CD8-positive, alpha-beta T cell (primary cell): ENCODE measurements at places on chromosomes 2 and 18.

DNA sequence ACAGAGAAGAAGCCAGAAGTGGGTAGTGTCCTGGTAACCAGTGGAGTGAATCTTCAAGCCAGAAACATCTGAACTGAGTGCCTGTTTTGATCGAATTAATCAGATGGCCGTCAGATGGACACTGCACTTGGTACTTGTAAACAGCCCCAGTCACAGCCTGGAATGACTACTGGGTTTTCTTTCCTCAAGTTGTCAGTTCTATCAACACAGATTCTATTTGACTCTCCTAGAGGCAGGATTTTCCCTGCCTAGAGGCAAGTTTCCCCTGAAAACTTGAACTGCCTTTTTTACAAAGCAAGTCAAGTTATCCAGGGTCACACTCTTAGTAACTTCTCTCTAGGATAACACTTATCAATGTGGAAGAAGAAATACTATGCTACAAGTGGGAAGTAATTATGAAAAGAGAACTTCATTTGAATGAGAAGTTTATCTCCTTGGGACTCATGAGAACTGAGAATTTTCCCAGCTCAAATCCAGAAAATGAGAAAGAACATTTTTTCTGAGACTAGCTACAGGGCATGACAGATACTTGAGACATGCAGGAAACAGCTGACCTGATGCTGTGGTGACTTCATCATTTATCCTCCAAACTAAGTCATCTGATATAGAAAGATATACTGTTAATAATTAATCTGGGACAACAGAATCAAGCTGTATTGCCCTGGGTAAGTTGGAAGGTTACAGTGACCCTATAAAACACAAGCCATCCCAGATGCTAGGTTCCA lies 36.0 kb downstream of the SULT1C2 start:
- no peak for DNase-seq

GRCh38 chr2:213252206-213252605 lies 32.1 kb upstream of the SPAG16 start:
- no peak for DNase-seq

DNA sequence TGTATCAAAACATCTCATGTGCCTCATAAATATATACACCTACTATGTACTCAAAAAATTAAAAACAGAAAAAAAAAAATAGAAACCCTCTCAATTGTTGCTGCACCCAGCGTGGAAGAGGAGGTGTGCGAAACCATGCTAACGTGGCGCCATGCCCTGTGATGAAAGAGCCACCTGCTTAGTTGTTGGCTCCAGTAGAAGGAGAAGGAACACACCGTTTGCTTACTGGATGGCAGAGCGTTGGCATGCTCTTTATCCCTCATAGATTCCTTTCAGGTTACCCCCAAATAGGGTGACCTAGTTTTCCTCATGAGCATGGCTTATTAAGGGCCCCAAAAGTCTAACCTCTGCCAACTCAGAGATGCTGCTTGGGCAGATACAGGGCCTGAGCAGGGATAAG lies 332.1 kb downstream of the AGAP1 start:
- DNase-seq: no peak

DNA sequence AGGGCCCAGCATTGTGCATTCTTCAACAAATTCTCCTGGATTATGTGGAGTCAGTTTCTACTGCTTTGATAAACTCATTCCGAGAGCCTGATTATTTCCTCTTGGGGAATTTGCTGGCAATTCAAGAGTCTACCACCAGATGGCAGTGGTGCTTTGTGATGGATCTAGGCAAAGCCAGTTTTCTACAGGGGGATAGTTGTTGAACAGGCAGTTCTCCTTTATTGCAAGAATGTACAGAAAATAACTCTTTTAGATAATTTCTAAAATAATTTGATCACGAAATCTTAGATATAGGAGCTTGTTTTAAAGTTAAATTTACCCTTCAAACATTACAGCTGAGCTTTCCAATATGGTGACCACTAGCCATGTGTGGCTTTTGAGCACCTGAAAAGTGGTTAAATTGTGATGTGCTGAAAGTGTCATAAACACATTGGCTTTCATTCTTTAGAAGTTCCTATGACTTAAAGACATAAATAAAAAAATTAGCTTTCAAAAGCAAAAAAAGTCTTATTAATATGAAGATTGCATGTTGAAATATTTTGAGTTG lies 66.7 kb upstream of the HAAO start:
- DNase-seq: peak; percentile 67

GRCh38 chr2:138648606-138649005 lies 131.6 kb downstream of the NXPH2 start:
- DNase-seq: no peak

- DNase-seq: no peak
These were observed 45.2 kb upstream of the MEIS1 start for GRCh38 chr2:66389651-66390131.

DNA sequence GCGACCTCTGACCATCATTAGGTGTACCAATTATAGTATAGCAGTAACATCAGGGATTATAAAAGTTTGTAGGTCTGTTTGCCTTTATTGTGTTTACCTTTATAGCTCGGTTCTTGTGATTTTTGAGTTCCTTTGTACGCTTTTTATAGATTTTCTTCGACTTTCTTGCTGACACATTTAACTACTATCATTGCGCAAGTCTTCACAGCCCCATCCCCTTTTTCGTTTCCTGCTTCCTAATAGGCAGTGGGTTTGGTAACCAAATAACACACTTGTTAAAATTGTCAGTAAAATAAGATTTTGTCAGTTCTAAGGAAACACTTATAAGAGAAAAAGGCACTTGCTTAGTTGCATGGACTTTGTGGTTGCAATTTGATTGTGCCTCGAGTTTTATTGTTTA lies 541.5 kb downstream of the LRP1B start:
- no peak for DNase-seq

GRCh38 chr2:148739454-148740105 lies 95.0 kb downstream of the EPC2 start:
- no peak for DNase-seq

DNA sequence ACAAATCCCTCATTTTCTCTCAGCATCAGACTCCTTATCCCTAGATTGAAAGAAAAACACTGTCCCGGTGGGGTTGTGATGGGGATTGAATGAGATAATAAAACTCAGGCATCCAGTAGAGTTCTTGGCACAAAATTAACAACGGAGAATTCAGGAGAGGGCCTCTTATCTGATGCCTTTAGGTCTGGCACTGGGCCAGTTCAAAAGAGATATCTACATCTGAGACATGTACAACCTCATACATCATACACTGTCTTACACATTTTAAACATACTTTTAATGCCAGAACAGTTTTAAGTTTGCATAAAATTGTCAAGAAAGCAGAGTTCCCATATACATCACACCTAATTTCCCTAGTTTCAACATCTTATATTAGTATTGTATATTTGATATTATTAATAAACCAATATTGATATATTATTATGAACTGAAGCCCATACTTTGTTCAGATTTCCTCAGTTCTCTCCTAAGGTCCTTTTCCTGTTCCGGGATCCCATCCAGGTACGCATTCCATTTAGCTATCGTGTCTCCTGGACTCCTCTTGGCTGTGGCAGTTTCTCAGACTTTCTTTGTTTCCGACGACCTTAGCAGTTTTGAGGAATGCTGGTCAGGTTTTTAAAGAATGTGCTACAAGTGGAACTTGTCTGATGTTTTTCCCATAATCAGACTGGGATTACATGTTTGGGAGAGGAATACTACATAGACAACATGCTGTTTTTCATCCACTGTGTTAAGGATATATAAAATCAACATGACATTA lies 27.8 kb downstream of the NXPH2 start:
- DNase-seq: no peak

DNA sequence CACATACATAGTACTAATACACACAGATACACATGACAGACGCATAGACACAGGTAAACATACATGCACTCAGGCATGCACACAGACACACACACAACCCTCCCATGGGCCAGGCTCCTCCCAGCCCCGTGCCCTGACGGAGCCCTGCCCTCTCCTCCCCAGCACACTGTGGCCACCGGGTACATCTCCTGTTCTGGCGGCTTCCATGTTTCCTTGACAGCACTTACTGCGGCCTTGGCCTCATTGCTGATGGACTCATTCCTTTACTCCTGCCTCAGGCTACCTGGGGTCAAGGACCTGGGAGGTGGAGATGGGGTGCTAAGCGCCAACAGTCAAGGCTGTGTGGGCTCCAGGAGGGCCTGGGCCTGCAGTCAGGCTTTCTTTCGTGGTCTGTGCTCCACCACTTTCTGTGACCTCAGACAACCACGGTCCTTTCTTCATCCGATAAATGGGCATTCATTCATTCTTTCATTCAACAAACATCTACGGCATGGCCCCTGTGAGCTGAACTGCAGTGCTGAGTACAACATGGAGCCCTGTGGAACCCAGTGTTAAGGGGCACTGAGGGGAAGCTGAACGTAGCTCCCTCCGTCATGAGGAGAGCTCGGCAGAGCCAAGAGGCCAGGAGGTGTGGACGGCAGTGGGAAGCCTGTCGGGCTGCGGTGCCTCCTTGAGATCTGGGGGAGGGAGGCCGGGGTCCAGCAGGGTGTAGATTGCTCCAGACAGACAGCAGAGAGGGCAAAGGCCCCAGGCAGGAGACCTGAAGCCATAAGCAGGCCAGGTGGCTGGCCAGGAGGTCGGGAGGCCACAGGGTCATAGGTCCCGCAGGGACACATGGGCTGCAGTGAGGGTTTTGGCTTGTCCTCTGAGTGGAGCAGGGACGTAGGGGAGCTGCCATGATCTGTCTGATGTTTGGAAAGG lies 190.4 kb upstream of the HDAC4 start:
- DNase-seq: no peak

GRCh38 chr2:60507211-60507965 lies 46.1 kb downstream of the BCL11A start:
- no peak for DNase-seq

GRCh38 chr2:229044581-229044980 lies 226.5 kb downstream of the PID1 start:
- DNase-seq: no peak

DNA sequence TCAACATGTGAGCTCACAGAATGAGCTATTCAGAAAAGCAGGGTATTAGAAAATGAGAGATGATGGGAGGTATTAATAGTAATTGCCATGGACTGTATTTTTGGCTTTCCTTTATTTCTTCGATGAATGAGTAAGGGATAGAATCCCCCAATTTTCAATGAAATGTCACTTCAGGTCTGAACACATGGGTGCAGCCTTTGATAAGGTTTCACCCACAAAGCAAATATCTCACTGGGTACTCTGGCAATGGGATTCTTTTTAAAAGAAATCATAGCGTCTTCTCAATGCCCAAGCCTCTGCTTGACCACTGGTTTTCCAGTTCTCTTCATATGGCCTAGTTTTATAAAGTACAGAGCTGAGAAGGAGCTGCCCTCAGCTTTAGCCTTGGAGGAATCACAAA lies 610.5 kb upstream of the FANCL start:
- DNase-seq: no peak

GRCh38 chr2:229375251-229375650 lies 104.2 kb upstream of the PID1 start:
- DNase-seq: no peak

GRCh38 chr2:188725746-188726360 lies 248.3 kb upstream of the COL3A1 start:
- DNase-seq: no peak

DNA sequence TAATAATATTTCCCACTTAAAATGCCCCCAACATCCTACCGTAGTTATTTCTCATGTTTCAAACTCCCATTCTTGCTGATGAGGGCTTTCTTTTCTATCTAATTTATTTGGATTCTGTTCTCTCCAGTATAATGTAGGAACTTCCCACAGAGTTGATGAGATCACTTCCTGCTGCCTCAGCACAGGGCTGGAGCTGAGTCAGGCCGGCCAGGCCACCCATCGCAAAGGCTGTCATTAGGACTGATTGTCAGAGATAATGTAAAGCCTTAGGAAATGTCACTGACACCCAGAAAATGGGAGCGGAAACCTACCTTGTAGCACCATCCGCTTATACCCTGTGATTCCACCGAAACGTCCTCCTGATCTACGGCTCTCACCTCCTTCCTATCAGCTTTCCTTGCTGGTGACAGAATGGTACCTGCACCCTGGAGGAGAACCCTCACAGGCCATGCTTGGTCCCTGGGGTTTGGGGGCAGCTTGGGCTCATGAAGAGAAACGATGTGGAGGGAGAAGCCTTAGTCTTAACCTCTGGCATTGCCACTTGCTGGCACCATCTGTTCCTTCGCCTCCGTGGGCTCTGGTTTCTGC lies 672.8 kb upstream of the ID2 start:
- DNase-seq: peak; percentile 16

DNA sequence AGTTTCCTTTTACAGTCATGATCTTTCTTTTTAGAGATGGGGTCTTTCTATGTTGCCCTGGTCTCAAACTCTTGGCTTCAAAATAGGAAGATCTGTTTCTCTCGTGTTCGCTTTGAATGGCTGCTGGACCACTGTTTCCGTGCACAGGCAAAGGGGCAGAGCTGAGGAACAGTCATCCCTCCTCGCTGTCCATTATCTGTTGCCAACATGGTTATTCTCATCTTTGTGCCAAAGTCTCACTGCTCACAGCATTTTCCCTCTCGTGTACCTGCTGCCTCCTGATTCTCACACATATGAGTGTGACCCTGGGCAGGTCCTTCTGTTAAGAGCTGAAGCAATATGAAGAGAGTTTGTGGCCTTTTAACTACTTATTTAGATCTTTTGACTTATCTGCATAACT lies 28.0 kb upstream of the CCNYL1 start:
- no peak for DNase-seq

DNA sequence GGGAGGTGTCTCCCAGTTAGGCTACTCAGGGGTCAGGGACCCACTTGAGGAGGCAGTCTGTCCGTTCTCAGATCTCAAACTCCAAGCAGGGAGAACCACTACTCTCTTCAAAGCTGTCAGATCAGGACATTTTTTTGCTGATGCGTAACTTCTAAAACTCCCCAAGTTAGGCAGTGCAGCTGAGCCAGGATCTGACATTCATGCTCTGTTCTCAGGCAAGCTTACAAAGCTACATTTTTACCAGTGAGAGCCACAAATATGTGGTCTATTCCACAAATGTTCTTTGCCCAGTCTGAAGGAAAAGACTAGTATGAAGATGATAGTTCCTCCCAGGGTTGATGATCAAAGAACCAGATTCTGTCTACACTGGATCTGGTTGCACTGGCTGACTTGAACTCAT lies 184.1 kb downstream of the MTCL1 start:
- no peak for DNase-seq

DNA sequence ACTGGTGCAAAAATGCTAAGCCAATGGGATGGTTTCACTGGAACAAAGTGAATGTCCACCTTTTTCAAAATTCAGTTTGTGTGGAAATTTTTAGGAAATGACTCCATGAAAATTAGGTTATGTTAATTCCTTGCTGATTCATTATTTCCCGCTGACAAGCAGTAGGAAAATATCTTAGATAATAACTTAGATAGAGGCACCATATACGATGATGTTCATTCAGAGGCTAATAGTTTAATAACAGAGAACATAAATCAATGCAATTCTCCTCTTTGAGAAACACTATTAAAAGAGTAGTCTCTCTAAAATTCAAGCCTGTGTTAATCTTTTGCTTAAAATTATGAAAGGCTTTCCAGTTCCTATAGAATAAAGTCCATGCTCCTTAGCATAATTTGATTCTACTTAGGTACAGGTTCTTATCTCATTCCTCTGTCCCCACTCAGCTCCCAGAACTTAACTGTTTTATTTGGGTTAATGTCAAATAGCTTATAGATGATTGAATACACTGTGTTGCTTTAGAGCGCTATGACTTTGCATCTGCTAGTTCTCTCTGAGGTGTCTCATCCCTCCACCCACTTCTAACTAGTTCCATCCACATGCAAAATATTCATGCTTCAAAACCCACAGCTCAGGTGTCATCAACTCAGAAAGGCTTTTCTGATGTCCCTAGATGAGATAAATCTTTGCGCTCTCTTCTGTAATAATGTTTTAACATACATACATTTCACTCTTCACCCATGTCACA lies 503.6 kb downstream of the ERBB4 start:
- DNase-seq: no peak

GRCh38 chr2:67950018-67950417 lies 112.8 kb downstream of the C1D start:
- DNase-seq: no peak

GRCh38 chr2:237290261-237290660 lies 123.7 kb downstream of the COL6A3 start:
- DNase-seq: no peak
